ENCODE measurements at places on chromosomes 6 and 20.

- peak; percentile 42 for DNase-seq
These were observed 40.9 kb downstream of the ALDH8A1 start for GRCh38 chr6:134908906-134909516.

DNA sequence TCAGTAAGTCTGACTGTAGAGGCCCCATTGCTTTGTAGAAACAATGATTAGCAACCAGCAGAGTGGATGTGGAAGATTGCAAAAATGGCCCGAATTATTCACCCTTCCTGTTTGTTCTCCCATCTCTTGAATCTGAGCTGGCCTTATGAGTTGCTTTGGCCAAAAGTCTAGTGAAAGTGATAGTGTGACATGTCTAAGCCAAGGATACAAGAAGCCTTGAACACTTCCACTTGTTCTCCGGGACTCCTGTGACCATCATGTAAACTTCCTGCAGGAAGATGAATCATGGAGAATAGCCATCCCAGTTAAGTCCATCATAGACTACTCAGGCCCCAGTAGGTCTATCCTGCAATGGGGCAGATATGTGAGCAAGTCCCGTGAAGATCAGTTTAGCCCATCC, 252.0 kb upstream of the JAG1 start:
- DNase-seq: no peak

DNA sequence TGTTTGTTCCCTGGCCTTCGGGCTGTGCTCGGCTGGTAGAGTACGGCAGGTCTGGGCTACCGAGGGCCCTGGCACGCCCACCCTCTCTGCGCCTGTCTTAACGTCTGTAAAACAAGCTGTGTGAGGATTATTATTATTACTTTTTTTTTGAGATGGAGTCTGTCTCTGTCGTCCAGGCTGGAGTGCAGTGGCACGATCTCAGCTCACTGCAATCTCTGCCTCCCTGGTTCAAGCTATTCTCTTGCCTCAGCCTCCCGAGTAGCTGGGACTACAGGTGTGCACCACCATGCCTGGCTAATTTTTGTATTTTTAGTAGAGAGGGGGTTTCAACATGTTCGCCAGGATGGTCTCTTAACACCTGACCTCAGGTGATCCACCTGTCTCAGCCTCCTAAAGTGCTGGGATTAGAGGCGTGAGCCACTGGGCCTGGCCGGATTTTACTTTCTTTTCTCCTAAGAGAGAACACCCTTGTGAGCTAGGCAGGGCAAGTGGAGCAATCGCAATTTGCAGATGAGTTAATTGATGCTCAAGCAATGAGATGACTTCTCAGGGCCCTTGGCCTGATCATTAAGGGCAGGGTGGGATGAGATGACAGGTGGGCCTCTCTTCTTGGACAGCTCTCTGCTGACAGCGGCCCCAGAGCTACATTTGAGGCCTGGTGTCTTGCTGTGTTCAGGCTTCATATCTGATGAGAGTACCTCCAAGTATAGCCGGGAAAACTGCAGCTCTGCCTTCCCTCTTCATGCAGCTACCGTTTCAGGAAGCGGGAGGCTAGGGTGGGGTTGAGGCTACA, 859 bp upstream of the SMIM29 start:
- peak; percentile 39 for DNase-seq

- no peak for DNase-seq
These were observed 102.6 kb upstream of the RSPO3 start for GRCh38 chr6:127015858-127016257.

DNA sequence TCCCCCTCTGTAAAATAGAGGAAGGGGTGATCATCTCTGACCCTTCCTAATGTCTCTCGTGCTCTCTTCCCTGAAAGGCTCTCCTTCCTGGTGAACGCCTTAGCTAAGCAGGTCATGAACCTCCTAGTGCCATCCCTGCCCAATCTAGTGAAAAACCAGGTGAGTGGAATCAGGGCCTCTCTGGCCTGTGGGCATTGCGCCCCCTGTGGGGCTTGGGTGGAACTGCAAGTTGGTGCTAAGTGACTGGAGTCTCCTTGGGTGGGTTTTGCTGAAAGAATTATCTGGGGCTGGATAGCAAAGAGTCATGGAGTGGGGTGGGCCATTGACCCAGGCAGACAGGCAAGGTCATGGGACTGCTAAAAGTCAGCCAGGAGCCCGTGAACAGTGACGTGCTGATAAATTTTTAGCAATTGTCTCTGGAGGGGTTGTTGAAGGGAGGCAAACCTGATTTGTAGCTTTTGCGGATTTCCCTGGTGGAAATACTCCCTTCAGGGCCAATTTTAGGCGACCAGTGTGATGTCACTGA, 8.9 kb downstream of the BPIFB1 start:
- DNase-seq: peak; percentile 23

GRCh38 chr6:131067521-131067920, 4.5 kb upstream of the EPB41L2 start:
- no peak for DNase-seq

DNA sequence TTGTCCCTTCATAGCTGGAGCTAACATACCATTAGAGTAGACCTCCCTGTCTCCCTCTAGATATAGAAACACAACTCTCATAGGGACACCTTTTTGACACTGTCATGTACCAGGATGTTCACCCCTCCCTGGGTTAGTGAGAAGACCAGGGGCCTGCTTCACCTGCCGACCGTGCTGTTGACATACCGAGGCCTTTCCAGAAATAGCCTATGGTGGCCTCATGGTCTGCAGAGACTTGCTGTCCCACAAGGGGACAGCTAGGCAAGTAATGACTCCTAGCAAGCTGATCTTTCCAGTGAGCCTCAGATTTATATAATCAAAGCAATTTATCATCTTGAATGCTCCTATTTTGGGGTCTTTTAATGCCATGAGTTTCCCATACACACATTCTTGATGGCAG, 15.0 kb downstream of the ZDHHC14 start:
- no peak for DNase-seq

DNA sequence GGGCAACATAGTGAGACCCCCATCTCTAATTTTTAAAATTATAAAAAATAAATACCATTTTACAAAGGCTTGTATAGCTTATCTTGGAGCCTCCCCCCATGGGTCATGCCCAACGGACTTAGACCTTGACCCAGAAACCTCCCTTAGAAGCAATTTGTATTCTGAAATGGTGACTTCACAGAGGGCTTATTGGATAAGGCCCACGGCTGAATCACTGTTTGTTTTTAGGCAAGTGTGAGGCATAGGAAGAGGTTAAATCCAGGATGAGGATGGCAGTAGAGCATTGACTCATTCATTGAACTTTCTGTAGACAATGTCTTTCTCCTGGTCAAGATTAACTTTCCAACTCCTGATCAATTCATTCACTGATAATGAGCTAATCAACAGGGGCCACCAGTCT, 6.2 kb upstream of the SNAI1 start:
- no peak for DNase-seq

DNA sequence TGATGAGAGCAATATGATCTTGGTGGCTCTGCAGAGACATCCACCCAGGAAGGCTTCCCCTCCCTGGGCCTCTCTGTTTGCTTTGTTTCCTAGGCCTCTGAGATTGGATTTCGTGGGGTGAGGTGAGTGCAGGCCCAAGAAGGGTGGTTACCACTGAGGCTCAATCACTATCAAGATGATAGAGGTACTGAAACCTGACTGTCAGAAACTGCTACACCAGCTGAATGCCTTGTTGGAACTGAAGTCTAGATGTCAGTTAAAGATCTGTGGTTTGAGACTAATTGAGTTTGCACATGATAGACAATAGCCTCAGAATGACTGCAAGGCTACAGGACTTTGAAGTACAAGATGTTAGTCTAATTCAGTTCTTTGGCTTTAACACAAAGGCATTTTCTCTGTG, 15.2 kb downstream of the VNN1 start:
- no peak for DNase-seq

DNA sequence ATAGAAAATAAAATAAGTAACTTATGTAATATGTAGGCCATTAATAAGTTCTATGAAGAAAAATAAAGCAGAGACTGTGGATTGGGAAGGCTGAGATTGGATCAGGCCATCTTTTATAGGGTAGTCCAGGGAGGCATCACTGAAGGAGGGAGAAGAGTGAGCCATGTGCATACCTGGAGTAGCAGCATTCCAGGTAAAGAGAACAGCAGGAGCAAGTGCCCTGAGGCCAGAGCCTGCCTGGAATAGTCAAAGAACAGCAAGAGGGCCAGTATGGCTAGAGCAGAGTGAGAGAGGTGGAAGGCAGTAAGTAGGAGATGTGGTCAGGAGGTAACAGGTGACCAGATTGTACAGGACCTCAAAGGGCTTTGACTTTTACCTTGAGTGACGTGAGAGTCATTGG, 112.1 kb downstream of the EPM2A start:
- DNase-seq: no peak

DNA sequence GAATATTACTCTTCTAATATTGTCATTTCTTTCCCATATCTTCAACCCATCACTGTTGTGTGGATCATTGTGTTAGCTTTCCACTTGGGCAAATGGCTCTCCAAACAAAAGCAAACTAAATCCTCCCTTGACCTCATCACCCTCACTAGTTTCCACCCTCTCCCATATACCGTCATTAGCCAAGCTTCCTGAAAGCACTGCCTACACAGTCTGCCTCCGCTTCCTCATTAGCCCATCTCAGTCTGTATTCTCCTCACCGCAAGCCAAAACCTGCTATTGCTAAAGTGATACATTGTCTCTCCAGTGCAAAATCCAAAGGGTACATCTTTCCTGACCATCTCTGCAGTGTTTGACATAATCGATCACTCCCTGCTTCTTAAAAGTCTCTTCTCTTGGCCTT, 212.6 kb downstream of the CLIC5 start:
- no peak for DNase-seq

DNA sequence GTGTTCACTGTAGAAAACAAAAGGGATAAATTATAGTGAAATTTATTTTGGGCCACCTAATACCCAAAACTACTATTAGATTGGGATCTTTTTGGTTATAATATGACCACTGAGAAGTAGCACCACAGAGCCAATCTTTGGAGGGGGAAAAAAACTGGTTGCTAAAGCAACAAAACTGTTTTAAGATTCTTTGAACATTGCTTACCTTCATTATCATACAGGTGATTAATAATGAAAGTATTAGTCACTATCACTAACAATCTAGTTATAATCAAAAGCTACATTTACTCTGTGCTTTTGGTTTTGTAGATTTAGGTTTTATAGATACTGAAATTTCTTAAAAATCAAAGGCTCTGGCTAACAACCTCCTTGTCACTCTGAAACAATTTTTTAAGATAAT, 31.7 kb downstream of the STX7 start:
- no peak for DNase-seq

- DNase-seq: no peak
These were observed 5.2 kb downstream of the RAET1G start for GRCh38 chr6:149917679-149918078.

DNA sequence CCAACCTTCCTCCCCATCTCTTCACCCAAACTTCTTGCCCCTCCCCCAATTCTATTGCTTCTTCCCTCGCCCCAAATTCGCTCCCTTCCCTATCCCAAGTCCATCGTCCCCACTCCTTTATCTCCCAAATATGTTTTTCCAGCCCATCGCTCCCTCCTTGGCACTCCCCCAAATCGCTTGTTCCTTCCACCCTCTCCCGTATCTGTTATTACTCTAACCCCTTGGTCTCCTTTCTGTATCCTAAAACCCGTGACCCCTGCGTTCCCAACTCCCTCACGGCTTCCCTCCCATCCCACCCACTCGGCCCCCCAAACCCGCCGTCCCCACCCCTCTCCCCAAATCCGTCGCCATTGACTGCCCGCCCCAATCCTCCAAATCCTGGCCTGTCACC, 584 bp downstream of the MTCH1 start:
- no peak for DNase-seq

DNA sequence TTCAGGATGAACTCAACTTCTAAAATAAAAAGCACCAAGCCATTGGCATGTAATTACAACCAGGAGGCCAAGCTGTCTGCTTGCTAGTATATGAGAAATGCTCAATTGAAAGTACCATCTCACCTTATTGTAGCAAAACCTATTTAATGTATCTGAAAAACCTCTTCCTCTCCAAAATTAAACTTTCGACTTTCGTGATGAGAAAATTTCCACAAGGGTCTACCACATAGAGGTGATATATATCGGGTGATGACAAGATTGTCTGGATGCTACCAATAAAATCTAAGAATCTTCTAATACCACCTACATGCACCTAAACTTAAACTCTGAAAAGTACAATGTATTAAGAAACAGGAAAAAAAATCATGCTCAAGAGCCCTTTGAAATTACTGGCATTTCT, 74.2 kb downstream of the ATXN1 start:
- DNase-seq: no peak

- DNase-seq: no peak
These were observed 16.9 kb upstream of the SNAI1 start for GRCh38 chr20:49965781-49966305.

- no peak for DNase-seq
These were observed 1.7 kb downstream of the ARFGEF2 start for GRCh38 chr20:48923149-48923718.

- DNase-seq: no peak
These were observed 10.7 kb downstream of the NR2E1 start for GRCh38 chr6:108176281-108177089.

DNA sequence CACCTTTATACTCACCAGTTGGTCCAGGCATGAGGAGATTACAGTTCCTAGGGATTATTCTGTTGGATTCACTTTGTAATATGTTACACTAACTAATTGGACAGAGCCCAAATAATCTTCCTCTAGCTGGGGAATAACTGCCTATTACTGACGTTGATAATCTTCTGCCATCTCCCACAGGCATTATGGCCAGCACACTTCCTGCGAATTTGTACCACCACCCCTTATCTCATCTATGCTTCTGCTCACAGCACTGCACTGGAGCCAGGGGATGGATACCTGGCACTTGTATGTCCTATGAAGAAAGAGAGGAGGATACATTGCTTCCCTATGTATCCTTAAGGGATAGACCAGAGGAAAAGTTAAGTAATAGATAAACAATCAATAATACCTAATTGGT, 494.8 kb upstream of the MAN1A1 start:
- DNase-seq: no peak

DNA sequence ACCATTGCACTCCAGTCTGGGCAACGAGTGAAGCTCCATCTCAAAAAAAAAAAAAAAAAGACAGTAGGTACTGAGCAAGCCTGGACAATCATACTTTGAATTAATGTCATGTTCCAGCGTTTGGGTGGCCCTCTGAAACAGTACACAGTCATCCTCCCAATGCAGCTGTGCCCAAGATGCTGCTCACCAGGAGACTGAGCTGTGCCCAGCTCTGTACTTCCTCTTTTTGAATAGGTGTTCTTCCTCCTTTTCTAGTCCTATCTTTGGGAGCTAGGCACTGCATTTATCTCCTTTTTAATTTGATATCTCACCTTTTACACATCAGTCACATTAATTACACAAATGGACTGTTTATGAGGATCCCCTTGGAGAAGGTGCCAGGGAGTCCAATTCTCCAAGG, 101.5 kb downstream of the RPP40 start:
- DNase-seq: no peak
